Upper lobe of left lung (tissue), 6 donors: ENCODE measurements at places on chromosomes 4 and X. TPM values are rescaled to one million over a fixed set of nuclear protein-coding genes. Genes with fewer than 3 reads are reported as not detected.
A peak's percentile ranks its signal among the peaks of the same experiment; 100 is the strongest.

DNA sequence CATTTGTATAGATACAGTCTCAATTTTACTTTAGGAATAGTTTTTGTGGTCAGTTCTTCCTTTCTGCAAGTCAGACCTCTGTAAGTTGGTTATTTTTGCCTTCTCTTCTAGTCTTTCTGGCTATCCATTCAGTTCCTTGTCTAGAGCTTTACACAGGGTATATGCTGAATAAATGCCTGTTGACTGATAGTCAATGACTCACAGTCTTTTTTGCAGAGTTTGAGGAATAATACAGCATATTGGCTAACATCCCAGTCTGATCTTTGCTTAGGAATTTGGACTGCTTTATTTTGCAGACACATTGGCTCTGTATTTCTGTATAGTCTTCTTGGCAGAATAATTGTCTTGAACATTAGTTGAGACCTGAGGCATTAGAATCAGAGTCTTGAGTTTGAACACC, 132.4 kb downstream of the MAGEC1 start:
- no peak for DNase-seq

The DCTD gene
- total RNA-seq = 96.4 TPM

The SLC2A9 gene
- total RNA-seq = 25.1 TPM

The SORCS2 gene
- total RNA-seq = 8.2 TPM

DNA sequence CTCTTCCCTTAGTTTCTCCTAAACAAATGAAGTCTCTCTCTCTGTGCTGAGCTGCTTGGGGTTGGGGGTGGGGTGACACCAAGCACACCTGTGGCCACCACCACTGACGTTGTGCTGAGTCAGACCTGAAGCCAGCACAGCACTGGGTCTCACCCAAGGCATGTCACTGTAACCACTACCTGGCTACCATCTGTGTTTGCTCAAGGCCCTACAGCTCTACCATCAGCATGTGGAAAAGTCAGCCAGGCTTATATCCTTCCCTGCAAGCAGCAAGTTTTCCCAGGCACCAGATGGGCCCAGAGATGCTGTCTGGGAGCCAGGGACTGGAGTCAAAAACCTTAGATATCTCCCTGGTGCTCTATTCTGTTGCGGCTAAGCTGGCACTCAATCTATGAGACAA, 6.9 kb downstream of the CXCL10 start:
- no peak for DNase-seq

GRCh38 chr4:18318682-18319388, 297.3 kb upstream of the LCORL start:
- peak; percentile 49 for DNase-seq

- no peak for DNase-seq
These were observed 44.5 kb downstream of the ANKRD17 start for GRCh38 chr4:73213916-73214653.

DNA sequence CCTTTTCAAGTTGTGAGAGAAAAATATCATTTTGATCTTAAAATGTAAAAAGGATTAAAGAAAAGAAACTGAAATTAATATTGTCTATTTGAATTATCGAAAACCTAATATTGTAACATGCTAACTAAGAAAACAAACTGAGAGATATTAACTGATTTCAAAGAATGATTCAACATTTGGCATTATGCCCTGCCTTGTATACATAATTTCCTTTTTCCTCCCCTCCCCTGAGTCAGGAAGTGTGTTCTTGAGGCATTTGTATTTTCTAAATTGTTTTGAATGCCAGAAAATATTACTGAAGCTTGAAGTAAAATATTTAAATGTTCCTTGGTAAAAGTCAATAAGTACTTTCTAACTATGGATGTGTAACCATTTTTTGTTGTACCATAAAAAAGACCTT, 49.4 kb downstream of the RPS6KA3 start:
- DNase-seq = no peak

- no peak for DNase-seq
These were observed 163.6 kb upstream of the PLAC1 start for GRCh38 chrX:134821901-134822300.

The CT45A3 gene
- not detected for total RNA-seq

- no peak for DNase-seq
These were observed at the start of gene UGT2A3 for GRCh38 chr4:68951078-68951805. Gene UGT2A3, minus strand, starts transcription at chr4:68951804. Its CDS starts 44 bp downstream, at chr4:68951760.

GRCh38 chr4:181528570-181529184, 714.5 kb upstream of the TENM3 start:
- peak; percentile 51 for DNase-seq

GRCh38 chr4:7389101-7389701, 45.5 kb downstream of the PSAPL1 start:
- peak; percentile 18 for DNase-seq

The AFP gene
- not detected for total RNA-seq

- DNase-seq = no peak
These were observed 267.7 kb upstream of the GALNT7 start for GRCh38 chr4:172900900-172901299.

DNA sequence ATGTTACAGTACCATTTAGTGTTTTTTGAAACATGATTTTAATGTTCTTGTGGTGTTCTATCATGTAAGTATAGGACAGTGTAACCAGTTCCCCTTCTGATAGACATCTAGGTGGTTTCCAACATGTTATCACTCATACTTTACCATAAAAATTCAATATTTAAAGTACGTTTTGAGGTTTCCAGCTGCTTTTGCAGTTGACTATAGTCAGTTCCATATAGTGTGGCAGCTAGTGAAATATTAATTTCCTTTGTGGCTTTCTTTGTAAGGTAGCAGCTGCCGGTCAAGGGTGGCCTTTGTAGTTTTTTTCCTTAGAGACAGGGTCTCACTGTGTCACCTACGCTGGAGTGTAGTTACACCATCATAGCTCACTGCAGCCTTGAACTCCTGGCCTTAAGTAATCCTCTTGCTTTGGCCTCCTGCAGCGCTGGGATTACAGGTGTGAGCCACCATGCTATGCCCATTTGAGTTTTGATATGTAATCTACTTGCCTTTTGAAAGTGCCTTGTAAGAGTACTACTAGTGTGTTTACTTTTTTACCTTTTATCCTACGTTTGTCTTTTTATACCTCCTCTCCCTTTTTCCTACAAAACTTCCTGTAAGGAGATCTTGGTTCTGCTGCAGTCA, 63.0 kb downstream of the ARHGAP10 start:
- no peak for DNase-seq

DNA sequence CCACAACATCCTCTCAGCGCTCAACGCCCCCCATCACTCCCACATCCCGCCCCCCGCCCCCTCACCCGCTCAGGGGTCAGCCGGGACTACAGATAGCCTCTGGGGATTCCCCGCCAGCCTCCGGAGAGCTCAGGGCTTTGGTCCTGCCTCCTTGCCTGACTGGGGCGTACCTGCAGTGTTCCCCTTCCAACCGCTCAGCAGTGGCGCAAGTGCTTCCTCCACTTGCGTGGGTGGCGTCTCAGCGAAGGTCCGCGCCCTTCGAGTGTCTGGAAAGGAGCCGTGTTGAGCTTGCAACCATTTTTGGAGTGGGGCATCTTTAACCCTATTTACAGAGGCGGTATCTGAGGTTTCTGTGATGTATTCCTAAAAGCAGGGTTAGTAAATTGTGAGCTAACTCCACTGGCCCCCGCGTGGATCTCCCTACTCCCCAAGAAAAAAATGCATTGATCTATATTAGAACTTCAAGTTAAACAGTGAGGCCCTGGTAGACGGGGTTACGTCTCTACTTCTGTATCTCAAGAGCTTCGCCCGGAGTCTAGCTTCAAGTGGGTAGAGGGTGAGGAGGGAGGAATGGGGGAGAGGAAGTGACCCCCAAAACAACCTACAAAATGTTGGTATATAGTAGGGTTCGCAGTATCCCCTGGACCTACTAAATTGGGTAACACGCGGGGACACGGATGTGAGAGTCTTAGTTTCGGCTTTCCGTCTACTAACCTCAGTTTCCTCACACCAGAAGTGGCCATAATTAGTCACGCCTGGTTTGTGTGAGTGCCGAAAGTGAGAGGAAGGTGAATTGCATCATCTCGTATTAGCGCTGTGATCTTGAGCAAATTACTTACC, 16.1 kb downstream of the NKX3-2 start:
- no peak for DNase-seq

The SLC10A4 gene
- total RNA-seq = 2.1 TPM

DNA sequence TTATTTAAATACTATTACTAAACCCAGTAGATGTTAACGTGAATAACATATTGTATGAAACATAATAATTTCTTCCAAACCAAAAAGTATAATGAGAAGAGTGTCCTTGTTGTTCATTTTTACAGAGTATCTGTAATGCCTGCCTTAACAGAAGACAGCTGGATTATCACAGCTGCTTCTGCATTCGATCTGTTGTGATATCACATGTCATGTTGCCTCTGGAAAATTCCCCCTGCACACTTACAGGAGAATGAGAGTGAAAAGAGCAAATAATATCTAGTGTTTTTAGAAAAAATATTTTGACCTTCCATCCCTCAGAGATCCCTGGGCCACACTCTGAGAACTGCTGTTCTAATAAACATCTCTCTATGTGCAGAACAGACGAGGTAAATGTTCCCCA, 240.1 kb upstream of the NOCT start:
- no peak for DNase-seq
